ENCODE measurements at places on chromosomes 3 and 15. TPM values are rescaled to one million over a fixed set of nuclear protein-coding genes. Genes with fewer than 3 reads are reported as not detected.
A peak's percentile ranks its signal among the peaks of the same experiment; 100 is the strongest.

The DLL4 gene
- 0.16 TPM for total RNA-seq

DNA sequence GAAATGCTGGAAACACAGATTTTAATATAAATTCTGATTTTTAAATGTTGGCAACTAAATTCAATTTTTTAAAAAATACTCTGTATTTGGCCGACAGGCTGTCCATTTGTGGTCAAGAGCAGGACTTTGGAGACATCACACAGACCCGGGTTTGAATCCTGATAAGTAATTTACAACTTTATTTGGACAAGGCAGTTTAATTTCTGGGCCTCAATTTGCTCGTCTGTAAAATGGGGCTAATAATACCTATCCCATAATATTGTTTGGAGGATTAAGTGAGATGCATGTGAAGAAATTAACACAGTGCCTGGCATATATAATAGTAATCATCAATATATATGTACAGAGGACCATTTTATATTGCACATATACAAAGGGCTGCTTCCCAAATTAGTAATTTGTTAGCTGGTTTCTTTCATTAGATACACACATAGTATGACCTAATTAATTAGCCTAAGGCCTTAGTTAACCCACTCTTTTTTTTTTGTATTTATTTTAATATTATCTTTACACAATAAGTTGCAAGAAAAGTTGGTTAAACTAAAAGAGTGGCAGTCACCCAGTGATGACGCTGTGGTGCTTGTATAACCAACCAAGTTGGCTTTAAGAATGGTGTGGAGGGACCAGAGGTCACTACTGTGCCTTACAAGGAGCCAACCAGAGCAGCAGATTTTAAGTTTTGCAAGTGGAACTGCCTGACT, 665 bp downstream of the PIGB start:
- DNase-seq, result peak; percentile 23

GRCh38 chr3:31926543-31926942, 54.5 kb downstream of the OSBPL10 start:
- no peak for DNase-seq

DNA sequence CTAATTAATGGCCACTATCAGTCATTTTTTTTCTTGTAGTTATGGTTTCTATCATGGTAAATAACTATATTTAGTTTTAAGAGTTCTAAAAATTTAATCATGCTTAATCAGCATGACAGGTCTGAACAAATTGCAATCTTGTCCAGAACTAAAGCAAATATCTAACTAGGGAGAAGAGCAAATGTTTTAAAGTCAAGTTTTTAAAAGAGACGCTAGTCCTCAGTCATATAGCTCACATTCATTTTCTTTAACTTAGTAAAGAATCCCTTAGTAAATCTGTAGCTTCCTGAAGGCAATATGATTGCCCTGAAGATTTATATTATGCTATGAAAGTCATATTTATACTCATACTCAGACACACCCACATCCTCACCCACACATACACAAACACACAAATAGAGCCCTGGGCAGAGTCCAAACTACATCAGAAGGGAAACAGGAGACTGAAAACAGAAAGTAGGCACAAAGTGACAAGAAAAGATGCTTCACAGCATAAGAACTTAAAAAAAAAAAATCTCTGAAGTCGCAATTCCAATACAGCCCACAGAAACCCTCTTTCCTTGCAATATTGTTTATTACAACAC, 1149.1 kb downstream of the SI start:
- DNase-seq, result no peak

- DNase-seq, result no peak
Observed at GRCh38 chr3:25885544-25885943, 95.7 kb downstream of the OXSM start.

- DNase-seq, result no peak
Observed at GRCh38 chr15:50687302-50687902, 805 bp upstream of the TRPM7 start.

GRCh38 chr3:12545473-12545791, at the start of gene MKRN2OS:
Gene MKRN2OS, minus strand, starts transcription at chr3:12545499. Its CDS starts 35 bp downstream, at chr3:12545464.
- no peak for DNase-seq

DNA sequence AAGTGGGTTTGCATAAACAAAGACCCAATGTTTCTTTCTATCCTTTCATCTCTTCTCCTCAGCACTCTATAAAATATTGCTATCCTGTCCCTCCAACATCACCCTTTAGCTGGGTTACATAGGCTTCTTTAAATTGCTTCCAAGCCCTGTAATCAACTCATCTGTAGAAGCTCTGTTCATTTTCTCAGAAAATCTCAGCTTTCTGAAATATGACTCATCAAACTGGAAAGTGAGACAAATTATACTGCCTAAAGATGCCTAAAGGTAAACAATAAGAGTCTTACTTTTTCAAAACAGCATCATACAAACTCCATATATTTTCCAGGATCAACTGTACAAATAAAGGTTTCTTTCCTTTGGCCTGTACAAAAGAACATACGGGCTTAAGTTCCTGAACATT, 33.8 kb downstream of the EFL1 start:
- no peak for DNase-seq

DNA sequence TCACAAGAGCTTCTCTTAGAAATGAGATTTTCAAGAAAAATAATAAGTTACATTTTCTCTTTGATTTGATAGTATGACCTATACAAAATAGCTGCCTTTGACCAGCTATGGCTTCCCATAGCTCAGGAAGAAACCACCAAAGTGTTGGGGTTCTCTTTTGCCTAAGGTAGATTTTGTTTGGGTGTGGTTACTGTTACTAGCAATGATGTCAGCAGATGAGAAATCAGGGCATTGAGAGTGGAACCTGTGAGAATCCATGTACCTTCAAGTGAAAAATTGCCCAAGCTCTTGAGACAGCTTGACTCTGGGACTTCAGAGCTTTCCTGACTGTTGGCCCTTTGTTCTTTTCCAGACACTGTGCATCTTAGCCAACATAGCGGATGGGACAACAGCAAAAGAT, 45.6 kb downstream of the NME9 start:
- DNase-seq, result no peak

GRCh38 chr15:94691169-94691568, 459.8 kb downstream of the MCTP2 start:
- DNase-seq, result no peak

GRCh38 chr15:64288999-64289398, 67.0 kb downstream of the CSNK1G1 start:
- DNase-seq, result no peak
